ENCODE measurements at places on chromosomes 4 and X.

DNA sequence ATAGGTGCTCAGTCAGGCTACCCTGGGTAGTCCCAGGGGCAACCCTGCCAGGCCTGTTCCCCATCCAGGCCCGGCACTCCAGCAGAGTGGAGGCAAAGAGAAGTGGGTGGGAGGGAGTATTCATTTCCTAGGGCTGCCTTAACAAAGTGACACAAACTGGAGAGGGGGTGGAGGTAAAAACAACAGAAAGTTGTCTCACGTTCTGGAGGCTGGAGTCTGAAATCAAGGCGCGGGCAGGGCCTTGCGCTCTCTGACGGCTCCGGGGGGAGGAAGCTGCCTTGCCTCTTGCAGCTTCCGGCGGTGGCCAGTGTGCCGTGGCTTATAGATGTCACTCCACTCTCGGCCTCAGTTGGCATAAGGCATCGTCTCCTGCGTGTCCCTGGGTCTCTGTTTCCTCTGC, 90.8 kb downstream of the DCTD start:
- no peak for DNase-seq

DNA sequence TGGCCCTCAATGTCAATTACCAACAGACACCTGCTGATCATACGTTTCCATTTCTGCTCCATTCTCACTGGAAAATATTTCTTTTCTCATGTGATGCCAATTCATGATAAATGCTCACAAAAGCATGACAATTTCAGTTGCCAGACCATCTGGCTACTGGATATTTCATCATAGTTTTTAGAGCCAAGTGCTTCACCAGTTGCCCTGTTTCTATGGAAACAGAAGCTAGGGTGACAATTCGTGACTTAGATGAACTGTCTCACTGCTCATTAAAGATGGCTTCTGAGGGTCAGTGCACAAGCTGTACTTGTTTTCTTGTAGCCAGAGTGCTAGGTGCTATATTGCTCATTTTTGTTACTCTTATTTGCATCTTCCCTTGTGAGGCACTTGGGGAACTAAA, 184.9 kb downstream of the COMMD8 start:
- DNase-seq = peak; percentile 94

GRCh38 chr4:120731561-120731960, 191.0 kb downstream of the PRDM5 start:
- DNase-seq = no peak

GRCh38 chr4:13470379-13470778, 13.8 kb downstream of the RAB28 start:
- DNase-seq = no peak

GRCh38 chr4:85761803-85762528, 287.0 kb downstream of the ARHGAP24 start:
- no peak for DNase-seq

DNA sequence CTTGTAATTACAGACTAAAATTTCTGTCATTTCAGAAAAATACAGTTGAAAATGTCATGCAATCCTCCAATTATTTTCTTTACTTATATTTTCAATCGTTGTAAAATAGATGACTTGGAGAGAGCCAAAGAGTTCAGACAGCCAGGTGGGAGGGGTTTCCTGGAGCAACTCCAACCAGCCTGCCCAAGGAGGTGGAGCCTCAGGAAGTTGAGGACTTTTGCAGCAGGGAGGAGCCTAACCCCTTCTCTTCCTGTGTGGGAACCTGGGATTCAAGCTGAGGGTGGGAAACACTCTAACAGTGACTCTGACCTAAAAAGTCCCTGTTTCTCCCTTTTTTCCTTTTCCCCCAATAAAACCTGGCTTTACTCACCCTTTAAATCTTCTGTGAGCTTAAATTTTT, 72.2 kb upstream of the GABRG1 start:
- DNase-seq = no peak

DNA sequence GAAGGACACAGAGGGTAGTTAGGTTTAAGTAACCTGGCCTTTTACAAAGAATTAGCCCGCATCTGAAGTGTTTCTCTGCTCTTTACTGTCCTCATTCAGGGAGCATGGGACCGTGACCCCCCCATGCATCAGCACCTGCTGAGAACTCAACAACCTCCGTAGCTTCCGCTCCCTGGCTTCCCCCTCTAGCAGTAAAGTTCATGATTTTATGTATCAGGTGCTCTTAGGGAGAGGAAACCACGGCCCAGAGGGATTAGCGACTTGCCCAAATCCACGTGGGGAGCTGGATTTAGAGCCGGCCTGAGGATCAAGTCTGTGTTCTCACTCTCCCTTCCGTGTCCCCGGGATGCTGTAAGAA, 284.6 kb upstream of the GATB start:
- no peak for DNase-seq

DNA sequence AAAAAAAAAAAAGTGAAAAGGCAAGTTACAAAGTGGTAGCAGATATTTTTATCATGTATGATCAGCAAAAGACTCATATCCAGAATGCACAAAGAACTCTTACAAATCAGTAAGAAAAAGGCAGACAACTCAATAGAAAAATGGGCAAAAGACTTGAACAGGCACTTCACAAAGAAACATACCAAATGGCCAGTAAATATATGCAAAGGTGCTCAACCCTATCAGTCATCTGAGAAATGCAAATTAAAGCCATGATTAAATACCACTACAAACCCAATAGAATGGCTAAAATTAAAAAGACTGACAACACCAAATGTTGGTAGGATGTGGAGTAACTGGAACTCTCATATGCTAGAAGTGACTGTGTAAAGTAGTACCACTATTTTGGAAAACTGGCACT, 45.4 kb downstream of the CHST7 start:
- DNase-seq = no peak

DNA sequence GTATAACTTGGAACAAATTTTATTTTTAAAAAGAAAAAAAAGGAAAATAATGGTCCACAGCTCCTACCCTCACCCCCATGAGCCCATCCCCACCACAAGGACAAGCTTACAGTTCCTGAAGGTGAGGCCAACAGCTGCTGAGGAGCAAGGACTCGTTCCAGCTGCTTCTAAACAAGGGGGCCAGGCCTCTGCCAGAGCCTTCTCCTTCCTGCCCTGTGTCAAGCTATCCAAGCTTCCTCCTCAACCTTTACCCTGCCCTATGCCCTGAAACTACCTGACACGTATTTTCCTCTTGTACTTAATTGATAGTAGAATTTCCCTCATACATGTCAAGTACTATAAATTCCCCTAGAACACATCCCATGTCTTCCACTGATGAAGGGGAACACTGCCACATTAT, 8.8 kb downstream of the SH3D19 start:
- no peak for DNase-seq

- no peak for DNase-seq
Observed at GRCh38 chr4:156798438-156798837, 173.2 kb downstream of the PDGFC start.

DNA sequence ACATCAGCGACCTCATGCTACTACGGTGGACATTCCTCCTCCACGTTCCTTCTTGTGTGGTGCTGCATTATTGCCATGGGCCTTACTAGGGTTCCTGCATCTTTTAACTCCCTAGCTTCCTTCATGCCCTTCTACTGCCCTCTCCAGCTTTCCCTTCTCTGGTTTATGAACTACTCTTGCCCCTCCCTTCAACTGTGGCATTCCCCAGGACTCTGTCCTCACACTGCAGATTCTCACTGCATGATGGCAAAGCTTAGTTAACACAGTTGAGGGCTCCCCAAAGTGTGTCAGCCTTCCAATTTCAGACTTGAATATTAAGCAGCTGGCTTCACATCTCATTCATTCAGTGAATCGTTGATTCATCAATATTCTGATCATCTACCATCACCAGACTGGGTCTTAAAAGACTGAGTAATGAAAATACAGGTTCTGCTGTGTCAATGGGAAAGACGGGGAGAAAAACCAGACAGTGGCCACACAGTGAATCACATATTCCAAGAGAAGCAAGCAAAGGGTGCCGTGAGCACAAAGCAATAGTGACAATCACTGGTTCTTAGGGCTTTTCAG, 53.0 kb downstream of the ZFX start:
- no peak for DNase-seq

GRCh38 chr4:68953056-68953596, 1.5 kb upstream of the UGT2A3 start:
- no peak for DNase-seq

GRCh38 chr4:10023806-10024205, 2.5 kb upstream of the SLC2A9 start:
- no peak for DNase-seq

DNA sequence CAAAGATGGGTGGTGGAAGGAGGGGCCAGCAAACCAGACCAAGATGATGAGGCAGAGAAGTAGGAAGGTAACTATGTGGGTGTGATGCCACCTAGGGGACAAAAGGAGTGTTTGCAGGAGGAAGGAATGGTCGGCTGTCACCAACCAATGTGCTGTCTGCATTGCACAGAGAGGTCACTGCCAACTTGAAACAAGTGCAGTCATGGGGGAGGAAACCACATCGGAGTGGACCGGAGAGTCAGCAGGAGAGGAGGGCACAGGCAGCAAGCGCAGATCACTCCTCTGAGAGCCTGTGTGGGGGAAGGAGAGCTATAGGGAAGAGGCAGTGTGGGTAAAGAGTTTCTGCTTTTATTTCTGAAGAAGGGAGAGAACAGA, 38.5 kb upstream of the FGFBP2 start:
- peak; percentile 10 for DNase-seq

- DNase-seq = no peak
Observed at GRCh38 chr4:126593626-126594025, 1039.1 kb upstream of the INTU start.

DNA sequence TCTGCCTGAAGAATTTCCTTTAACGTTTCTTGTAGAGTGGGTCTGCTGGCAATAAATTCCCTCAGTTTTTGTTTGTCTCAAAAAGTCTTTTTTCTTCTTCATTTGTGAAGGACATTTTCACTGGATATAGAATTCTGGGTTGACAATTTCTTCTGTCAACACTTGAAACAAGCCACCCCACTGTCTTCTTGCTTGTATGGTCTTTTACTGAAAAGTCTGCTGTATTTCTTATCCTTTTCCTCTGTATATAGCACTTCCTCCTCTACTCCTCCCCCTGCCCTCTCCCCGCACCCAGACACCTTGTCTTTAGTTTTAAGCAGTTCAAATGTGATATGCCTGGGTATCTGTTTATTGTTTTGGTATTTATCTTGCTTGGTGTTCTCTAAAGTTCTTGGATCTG, 23.3 kb downstream of the SLC9A7 start:
- DNase-seq = no peak

GRCh38 chr4:143586080-143586479, 72.6 kb downstream of the SMARCA5 start:
- DNase-seq = no peak

GRCh38 chrX:15881381-15881897, 26.8 kb upstream of the AP1S2 start:
- no peak for DNase-seq

GRCh38 chr4:54728368-54728767, 70.6 kb downstream of the KIT start:
- DNase-seq = no peak

GRCh38 chrX:12973561-12974304, 1.2 kb upstream of the TMSB4X start:
- DNase-seq = no peak

DNA sequence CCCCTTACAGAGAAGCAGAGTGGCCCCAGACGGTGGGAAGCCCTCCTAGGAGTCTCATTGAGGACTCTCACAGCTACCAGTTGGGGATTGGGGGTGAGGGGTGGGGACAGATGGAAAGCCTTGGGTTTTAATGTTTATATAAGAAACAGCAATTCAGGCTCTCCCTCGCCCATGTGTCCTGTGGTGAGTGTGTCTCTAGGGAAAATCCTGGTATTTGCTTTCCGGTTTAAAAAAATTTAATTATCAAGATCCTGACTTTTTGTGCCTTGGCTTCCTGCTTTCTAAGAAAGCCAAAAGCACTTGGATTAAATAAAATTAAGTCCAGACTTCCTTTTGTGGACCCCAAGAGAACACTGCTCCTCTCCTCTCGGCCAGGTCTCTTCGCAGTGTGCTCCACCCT, 93.8 kb downstream of the SOWAHB start:
- DNase-seq = no peak

GRCh38 chr4:28675582-28675981, 1814.9 kb downstream of the STIM2 start:
- DNase-seq = no peak

GRCh38 chrX:118652717-118653116, 74.7 kb upstream of the IL13RA1 start:
- no peak for DNase-seq

DNA sequence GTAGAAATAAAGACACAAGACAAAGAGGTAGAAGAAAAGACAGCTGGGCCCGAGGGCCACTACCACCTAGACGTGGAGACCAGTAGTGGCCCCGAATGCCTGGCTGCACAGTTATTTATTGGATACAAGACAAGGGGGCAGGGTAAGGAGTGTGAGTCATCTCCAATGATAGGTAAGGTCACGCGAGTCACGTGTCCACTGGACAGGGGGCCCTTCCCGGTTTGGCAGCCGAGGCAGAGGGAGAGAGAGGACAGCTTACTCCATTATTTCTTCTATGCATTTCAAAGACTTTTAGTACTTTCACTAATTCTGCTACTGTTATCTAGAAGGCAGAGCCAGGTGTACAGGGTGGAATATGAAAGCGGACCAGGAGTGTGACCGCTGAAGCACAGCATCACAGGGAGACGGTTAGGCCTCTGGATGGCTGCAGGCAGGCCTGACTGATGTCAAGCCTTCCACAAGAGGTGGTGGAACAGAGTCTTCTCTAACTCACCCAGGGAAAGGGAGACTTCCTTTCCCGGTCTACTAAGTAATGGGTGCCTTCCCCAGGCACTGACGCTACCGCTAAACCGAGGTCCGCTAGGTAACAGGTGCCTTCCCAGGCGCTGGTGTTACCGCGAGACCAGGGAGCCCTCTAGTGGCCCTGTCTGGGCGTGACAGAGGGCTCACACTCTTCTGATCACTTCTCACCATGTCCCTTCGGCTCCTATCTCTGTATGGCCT, 44.9 kb downstream of the ZBTB49 start:
- DNase-seq = no peak

- DNase-seq = no peak
Observed at GRCh38 chr4:94159790-94160189, 47.9 kb upstream of the SMARCAD1 start.

GRCh38 chr4:8143392-8144140, 15.0 kb downstream of the ABLIM2 start:
- no peak for DNase-seq

DNA sequence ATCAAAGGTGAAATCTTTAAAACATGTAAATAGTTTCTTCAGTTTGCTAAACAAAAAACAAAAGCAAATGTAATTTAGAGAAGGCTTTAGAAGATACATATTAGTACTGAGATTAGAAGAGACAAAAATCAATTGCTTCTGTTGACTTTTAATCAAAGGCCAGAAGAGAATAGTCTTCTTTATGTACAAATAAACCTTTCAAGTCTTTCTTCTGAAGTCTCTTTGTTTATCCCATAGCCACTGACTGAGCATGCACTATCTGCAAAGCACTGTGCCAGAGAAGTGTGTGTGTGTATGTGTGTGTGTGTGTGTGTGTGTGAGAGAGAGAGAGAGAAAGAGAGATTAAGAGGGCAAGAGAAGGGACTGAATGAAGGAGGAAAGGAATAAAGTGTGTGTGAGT, 198.4 kb downstream of the GLUD2 start:
- no peak for DNase-seq

- DNase-seq = no peak
Observed at GRCh38 chr4:183362916-183363542, 40.8 kb upstream of the CLDN24 start.
